ENCODE measurements at places on chromosomes 11 and 22.
A peak's percentile ranks its signal among the peaks of the same experiment; 100 is the strongest.

DNA sequence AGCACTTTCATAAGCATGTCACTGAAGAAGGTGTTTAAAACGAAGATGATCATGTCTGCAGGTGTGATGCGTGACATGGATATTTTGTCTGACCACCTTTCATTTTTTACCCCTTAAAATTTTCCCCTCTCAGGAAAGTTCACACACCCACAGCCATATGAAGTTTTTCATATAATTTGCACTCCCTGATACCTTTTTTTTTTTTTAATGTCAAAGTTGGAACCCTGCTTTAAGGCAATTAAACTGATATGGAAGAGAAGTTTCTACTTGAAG, 104.6 kb downstream of the ATXN10 start:
- DNase-seq = no peak

DNA sequence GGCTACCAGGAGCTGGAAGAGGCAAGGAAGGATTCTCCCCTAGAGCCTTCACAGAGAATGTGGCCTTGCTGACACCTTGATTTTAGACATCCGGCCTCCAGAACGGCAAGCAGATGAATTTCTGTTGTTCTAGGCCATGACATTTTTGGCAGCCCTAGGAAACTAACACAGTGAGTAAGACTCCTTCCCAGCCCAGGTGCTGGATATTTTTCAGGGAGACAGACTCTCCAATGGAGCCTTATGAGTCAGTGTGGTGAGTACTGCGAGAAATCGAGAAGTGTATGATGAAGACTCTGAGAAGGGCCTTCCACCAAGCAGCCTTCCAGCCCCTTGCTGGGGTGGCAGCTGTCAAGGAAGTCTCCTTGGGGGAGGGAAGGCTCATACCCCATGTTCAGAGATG, 114.4 kb downstream of the OSBP2 start:
- DNase-seq = no peak

DNA sequence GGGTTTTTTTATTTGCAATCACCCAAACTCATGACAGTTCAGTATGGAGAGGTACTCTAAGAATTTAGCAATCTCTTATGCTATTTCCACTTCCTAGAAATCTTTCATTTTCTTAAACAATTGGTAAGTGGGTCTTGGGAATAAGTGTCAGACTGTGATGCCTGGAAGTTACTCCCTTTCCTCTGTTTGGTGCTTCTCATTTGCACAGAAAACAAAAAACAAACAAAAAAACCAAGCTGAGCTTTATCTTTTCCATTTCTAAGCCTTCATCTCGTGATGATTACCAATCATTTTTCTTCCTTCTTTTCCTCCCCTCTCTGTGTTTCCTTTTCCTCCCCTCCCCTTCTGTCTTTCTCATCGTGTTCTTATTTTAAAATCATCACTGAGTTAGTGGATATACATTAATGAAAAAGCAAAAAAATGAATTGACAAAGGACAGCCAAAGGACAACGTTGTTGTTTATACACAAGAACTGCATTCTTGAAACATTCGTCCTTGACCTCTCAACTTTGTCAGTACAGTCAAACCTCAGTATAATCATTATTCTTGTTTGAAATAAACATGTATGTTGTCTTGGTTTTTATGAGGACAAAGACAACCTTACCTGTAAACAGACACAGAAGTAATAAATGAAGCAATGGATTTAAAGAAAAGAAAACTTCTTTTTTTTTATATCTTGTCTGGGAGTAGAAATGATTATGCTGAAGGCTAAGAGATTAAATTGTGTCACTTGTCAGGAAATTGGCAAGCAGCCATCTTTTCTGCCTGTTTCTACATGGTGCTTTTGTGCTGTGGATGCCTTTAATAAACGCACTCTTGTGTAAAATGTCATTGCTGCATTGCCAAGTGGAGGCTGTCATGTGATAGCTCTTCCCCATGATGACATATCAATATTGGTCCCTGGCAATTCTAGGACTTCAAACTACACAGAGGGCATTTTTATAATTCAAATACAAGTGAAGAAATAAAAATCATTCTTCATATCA, 803.2 kb upstream of the CCDC90B start:
- DNase-seq = peak; percentile 34

GRCh38 chr22:50044485-50045118, 13.5 kb downstream of the TTLL8 start:
- no peak for DNase-seq

DNA sequence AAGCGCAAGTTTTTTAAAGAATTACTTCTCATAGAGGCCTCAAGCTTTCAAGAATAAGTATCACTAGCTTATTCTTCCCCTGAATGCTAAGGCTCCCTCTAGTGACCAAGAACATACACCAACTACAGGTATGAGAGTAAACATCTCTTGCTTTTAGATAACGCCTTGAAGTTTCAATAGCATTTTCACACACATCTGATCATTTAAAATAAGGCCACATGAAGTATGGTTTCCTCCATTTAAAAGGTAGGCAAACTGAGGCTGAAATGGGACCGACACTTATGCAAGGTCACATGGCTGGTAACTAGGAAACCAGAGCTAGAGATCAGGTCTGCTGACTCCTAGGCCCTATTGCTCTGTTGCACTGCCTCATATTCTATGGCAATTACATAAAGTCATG, 66.5 kb downstream of the CCDC34 start:
- DNase-seq = peak; percentile 36

DNA sequence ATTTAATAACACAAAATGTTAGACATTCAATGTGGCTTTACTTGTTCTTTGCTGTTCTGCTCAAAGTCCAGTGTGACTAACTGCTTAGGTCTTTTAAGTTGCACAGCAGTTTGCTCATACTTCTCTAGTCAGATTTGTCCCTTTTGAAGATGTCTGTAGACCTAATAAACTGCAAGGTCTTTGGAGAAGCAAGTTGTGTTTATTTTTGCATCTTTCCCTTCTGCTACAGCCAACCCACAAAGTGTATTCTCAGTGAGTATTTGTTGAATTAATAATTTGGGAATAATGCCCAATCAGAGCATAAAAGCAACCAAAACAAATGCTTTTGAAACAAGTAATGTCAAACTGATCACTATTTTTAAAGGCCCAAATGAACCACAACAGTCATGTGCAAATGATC, 312.5 kb downstream of the CADM1 start:
- DNase-seq = no peak

- DNase-seq = no peak
Observed at GRCh38 chr11:133553885-133554740, 21.8 kb upstream of the OPCML start.

DNA sequence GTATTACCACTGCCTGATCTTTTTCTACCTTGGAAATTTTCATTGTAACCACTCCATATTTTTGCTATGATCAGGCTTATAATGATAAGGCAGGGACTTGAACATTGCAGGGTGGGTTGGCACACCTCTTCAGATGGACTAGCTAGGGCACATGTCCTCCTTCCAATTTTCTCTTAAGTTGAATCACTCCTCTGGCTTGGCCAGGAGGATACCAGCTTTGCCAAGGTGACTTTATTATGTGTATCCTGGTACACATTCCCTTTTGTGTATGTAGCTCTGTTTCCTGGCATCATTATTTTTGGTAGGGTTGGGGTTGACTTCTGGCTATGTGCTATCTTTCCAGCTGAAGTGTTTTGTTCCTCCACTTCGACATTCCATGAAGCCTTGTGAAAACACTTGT, 8.5 kb upstream of the LDLRAD3 start:
- DNase-seq = no peak

GRCh38 chr22:47328550-47329243, 566.2 kb downstream of the TBC1D22A start:
- no peak for DNase-seq

GRCh38 chr11:61885166-61885778, 6.1 kb downstream of the FADS3 start:
- peak; percentile 11 for DNase-seq

- DNase-seq = no peak
Observed at GRCh38 chr11:68954836-68955606, 25.8 kb downstream of the MRGPRD start.

- no peak for DNase-seq
Observed at GRCh38 chr22:38957046-38957770, at the start of gene APOBEC3A. Gene APOBEC3A (plus strand): TSS chr22:38957609. CDS start chr22:38957692, 83 bp downstream.

DNA sequence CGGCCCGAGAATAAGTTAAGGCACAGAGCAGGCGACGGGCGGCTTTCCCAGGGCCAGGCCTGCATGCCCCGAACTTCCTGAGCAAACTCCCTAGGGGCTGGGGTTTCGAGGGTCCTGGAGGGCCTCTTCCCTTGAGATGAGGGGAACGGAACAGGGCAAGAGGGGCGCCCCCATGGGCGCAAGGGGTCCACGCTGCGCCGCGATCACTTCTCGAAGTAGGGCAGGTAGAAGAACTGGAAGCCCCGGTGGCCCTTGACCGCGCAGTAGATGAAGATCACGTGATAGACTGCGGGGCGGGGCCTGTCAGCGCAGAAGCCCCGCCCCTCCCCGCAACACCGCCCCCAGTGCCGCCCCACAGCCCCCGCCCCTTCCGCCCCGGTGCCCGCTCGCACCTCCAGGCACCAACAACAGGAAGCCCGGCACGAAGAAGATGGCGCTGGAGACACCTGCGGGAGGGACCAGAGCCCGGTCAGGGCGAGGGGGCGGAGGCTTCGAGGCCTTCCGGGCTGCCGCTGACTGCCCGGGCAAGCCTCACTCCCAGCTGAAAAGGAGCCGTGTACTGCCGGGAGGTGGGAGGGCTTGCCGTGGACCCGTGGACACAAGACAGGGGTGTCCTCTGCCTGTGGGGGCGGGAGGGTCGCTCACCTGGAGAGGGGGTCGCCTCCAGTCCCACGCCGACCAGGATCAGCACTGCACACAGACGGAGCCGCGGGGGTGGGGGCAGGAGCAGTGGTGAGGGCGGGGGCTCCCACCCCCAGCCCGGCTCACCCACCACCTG, 4.5 kb downstream of the TMEM134 start:
- DNase-seq = peak; percentile 78

GRCh38 chr11:120273432-120273831, 33.5 kb downstream of the POU2F3 start:
- no peak for DNase-seq

GRCh38 chr11:96246718-96247552, 96.1 kb downstream of the MAML2 start:
- no peak for DNase-seq

DNA sequence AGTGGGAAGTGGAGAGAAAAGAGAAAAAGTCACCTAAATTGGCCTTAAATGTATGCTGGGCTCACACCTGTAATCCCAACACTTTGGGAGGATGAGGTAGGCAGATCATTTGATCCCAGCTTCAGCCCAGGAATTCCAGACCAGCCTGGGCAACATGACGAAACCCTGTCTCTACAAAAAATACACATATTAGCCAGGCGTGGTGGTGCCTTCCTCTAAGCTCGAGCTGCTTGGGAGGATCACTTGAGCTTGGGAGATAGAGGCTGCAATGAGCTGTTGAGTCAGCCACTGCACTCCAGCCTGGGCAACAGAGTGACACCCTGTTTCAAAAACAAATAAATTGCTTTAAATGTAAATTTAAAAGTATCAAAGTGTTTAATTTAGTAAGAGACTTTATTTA, 3.9 kb downstream of the CBL start:
- DNase-seq = no peak

DNA sequence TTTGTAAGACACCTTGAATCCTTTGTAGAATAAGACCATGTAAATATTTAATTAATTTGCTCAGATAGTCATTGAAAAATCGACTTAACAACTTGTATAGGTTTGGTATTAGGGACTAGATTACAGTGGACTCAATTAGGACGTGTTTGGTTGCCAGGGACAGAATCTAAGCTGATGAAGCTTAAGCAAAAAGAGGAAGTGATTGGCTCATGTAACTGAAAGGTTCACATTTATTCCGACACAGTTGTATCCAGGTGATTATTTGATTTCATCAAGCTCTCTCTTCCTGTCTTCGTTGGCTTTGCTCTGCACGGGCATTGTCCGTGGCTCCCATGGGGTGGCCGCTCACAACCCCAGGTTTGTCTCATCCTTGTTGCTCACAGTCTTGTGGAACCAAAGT, 146.4 kb downstream of the C11orf91 start:
- no peak for DNase-seq

GRCh38 chr11:9266132-9266736, 1.1 kb upstream of the DENND5A start:
- DNase-seq = no peak

DNA sequence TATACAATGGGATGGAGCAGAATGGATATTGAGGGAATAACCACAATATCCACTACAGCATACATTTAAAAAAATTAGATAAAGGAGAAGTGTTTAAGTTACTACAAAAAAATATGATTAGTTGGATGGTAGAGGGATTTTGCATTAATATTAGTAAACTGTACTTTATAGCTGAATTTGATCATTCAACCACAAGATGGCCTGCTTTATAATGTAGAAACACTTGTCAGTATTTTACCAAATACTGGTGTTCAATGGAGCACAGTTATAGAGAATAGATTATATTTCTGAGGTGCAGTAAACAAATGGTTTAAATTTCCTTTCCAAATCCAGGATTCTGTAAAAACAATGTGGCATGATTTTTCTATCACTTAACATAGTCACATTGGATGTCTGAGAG, 818.8 kb upstream of the CHORDC1 start:
- DNase-seq = no peak

GRCh38 chr22:19018256-19018655, 82.2 kb upstream of the PRODH start:
- no peak for DNase-seq

DNA sequence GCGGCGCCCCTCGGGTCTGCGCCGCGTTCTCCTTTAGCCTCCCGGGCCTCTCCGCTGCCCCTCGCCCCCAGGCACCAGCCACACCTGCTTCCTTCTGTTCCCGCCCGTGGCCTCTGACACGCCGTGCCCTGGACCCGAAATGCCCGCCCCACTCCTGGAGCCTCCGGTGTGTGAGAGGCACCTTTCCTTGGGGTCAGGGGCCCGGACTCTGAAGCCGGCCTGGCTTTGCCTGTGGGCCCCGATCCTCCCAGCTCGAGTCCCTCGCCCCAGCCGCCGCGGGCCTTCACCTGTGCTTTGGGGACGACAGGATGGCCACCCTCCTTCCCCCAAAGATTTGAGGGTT, 661 bp upstream of the CDPF1 start:
- no peak for DNase-seq

DNA sequence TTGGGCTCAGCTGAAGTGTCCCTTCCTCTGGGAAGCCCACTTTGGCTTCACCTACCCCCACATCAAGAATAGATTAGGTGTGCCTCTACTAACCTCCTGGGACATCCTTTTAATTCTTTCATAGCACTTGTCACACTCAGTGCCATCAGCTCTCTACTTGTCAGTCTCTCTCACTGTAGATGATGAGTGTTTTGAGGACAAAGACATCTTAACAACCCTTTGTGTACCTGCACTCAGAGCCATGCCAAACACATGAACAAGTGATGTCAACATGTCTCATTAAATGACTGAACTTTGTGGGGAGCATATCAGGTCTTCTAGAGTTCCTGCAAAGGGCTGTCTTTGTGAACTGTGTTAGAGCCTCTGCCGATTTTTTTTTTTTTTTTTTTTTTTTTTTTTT, 87.0 kb upstream of the AMOTL1 start:
- no peak for DNase-seq

DNA sequence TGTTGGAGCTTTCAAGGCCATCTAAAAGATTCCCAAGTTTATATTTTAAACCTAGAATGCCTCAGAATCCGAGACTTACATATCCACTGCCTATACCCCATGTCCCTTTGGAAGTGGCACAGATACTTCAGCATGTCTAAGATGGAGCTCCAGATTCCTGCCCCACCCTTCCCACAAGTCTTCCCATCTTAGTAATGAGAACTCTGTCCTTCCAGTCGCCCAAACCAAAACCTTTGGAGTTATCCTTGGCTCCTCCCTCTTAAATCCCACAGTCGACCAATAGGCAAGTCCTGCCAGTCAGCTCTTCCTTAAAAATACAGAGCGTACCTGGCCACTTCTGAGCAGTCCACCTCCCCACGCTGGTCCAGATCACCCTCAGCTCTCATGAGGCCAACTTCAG, 4.3 kb downstream of the POLD4 start:
- no peak for DNase-seq

Measured in NCI-H2029 treated with DMSO at 0.1 percent for 48 hours (cell line).